ENCODE measurements at places on chromosomes 3 and 15. TPM values are rescaled to one million over a fixed set of nuclear protein-coding genes. Genes with fewer than 3 reads are reported as not detected.

Gene PEX5L
- total RNA-seq, result not detected

Gene IL5RA
- total RNA-seq, result not detected

Gene KLHL18
- total RNA-seq, result 29.1 TPM

DNA sequence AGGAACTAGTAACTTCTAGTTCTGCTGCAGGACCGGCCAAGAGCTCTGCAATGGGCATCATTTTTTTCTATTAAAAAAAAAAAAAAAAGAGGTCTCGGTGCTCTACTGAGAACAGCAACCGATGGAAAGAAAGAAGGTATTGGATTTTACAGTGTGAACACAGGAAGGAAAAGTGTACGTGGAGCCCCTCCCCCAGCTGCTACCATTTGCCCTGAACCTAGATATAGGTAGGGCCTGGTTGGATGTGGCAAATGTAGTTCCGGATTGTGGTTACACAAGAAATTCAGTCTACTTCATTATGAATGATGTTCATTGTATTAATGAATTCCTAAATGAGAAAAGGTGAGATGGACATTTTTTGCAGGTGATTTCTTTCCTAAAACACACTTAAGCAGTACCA is 17.9 kb upstream of the PPARG start:
- no peak overlapping the region for H3K4me3 ChIP-seq
- DNase-seq, result no peak
- H3K27me3 ChIP-seq, result peaks cover 41% of the 10 kb centered on the region
- no peak overlapping the region for H3K27ac ChIP-seq
- no peaks in the 10 kb centered on the region for H3K4me1 ChIP-seq

DNA sequence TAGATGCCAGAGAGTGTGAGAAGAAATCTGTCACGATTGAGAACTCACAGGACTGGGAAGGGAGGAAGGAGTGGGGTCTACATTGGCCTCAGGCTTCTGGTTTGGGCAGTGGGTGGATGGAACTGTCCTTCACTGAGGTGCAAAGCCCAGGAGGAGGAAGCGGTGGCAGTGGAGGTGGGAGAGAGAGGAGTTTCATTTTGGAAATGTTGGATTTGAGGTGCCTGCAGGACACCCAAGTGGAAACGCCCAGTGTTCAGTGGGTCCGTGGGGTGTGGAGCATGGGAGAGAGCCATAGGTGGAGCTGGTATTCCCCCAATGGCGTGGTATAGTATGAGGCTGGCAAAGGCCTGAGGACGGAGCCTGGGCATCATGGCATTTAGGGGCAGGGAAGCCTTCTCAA is 9.3 kb upstream of the EPHB3 start:
- no peak overlapping the region for H3K27ac ChIP-seq
- H3K4me1 ChIP-seq, result no peaks in the 10 kb centered on the region
- H3K36me3 ChIP-seq, result no peaks in the 10 kb centered on the region
- DNase-seq, result no peak
- H3K4me3 ChIP-seq, result no peak overlapping the region

DNA sequence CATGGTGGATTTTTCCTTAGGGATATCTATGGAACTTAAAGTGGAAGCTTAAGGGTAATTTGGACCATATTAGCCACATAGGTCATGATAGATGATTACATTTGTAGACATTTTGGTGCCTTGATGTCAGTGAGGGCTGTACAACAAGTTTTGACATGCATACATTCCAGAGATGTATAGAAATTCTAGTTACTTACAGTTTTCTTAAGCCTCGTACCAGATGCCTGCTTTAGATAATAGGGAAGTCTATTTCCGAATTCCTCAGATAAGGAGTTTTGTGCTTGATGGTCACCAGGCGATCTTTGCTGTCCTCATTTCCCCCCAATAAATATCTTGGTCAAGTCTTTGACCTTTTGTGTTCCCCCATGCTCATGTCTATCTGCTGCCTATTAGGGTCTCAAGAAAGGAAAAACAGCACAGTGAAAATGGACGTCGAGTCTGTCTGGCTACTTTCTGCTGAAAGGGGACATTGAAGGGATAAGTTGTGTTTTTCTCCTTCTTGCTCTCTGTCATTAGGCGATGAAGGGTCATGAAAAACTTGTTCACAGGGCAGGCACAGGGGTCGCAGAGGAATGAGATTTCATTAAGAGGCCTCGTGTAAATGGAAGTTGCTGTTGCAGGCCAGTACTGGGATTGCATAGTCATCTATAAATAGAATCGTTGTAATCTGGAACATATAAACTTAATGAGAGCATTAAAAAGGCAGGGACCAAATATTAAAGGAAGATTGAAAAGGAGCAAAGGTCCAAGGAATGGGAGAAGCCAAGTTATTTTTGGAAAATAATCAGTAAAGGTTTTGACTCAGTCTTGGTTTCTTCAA is 20.0 kb upstream of the SENP7 start:
- no peaks in the 10 kb centered on the region for H3K36me3 ChIP-seq
- no peaks in the 10 kb centered on the region for H3K4me1 ChIP-seq
- H3K27me3 ChIP-seq, result peaks cover 32% of the 10 kb centered on the region
- no peak for DNase-seq

DNA sequence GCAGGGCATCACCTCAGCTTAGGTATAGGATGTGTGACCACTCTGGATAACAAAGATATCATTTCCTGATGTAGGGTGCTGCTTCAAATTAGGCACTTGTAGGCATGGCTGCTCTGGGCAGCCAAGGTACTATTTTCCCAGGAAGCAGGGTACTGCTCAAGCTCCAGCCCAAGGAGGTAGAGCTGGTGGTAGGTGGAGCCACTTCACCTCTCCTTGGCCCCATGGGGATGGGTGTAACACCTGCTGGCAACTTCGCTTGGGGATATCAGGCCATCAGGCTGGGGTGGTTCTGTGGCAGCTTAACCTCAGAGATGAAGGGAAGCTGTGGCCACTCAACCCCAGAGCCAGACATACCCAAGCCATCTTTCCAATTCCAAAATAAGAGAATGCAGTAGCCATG is 147.1 kb upstream of the IGF1R start:
- peaks cover 44% of the 10 kb centered on the region for H3K4me1 ChIP-seq
- H3K27me3 ChIP-seq, result peaks cover 31% of the 10 kb centered on the region
- H3K36me3 ChIP-seq, result peaks cover 2% of the 10 kb centered on the region
- DNase-seq, result no peak
- no peak overlapping the region for H3K4me3 ChIP-seq

- peaks cover 4% of the 10 kb centered on the region for H3K27me3 ChIP-seq
- DNase-seq, result no peak
- no peaks in the 10 kb centered on the region for H3K36me3 ChIP-seq
- H3K4me3 ChIP-seq, result no peak overlapping the region
- H3K4me1 ChIP-seq, result peaks cover 13% of the 10 kb centered on the region
Measured at GRCh38 chr3:129036222-129037092, 24.1 kb upstream of the GP9 start.

DNA sequence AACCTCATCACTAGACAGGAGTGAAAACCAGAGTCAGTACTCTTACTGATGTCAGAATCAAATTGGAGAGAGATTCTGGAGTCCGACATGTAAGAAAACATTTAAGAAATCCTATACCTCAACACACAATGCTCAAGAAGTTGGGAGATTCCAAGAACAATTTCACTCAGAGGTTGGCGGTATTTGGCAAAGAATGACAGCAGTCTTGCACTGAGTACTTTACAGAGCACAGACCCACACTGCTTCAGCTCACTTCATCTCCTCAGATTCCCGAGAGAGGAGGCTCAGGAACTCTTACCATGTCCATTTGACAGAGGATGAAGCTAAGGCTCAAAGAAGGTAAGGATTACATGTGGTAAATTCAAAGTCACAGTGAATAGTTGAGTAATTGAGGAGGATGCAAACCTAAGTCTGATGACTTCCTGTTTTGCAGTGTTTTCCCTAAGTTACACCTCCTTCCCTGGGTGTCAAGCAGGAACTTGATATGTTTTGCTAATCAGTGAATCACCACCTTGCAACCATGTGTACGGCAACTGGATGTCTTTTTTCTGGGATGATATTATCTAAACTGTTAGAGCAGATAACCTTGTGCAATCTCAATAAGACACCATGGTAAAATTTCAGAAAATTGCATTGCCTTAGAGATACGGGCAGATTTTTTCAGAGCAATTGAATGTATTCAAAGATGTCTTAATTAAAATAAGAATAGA is 61.3 kb upstream of the MME start:
- H3K27ac ChIP-seq, result no peak overlapping the region
- no peaks in the 10 kb centered on the region for H3K36me3 ChIP-seq
- no peak overlapping the region for H3K4me3 ChIP-seq
- DNase-seq, result no peak
- peaks cover 7% of the 10 kb centered on the region for H3K4me1 ChIP-seq
